Right lung (tissue), 10 donors: ENCODE measurements at places on chromosomes 4 and X. TPM values are rescaled to one million over a fixed set of nuclear protein-coding genes. Genes with fewer than 3 reads are reported as not detected.

Gene CTSO
- 67.1 TPM for polyA plus RNA-seq

Gene RASSF6
- 2.6 TPM for polyA plus RNA-seq

Gene UGT2B17
- not detected for polyA plus RNA-seq

Gene ZXDA
- polyA plus RNA-seq: 5.5 TPM

Gene PCDH7
- 44.2 TPM for polyA plus RNA-seq

Gene SLC6A14
- polyA plus RNA-seq: 0.17 TPM

Gene BRS3
- not detected for polyA plus RNA-seq

Gene UGT8
- 10.7 TPM for polyA plus RNA-seq

Gene BCORL1
- 20.8 TPM for polyA plus RNA-seq

Gene BLOC1S4
- polyA plus RNA-seq: 9.7 TPM

Gene TCEAL9
- 150 TPM for polyA plus RNA-seq

Gene PLXNB3
- polyA plus RNA-seq: 4.1 TPM

Gene CT45A3
- polyA plus RNA-seq: 16.7 TPM

Gene AFM
- polyA plus RNA-seq: 0.15 TPM

Gene NPNT
- 113 TPM for polyA plus RNA-seq

Gene EDA
- 2.8 TPM for polyA plus RNA-seq

Gene SCML1
- 20.9 TPM for polyA plus RNA-seq

Gene TBX22
- not detected for polyA plus RNA-seq
